ENCODE measurements at places on chromosomes 16 and 17.

GRCh38 chr16:10694830-10695229, at the start of gene TEKT5:
Gene TEKT5, minus strand, starts transcription at chr16:10694930. Its CDS starts 57 bp downstream, at chr16:10694873.
- DNase-seq: no peak

- no peak for DNase-seq
Observed at GRCh38 chr17:45093444-45094110, 32.5 kb downstream of the NMT1 start.

- DNase-seq: no peak
Observed at GRCh38 chr17:65095465-65095864, 38.9 kb upstream of the GNA13 start.

- DNase-seq: no peak
Observed at GRCh38 chr17:37234106-37234505, 141.7 kb upstream of the C17orf78 start.

GRCh38 chr17:8176998-8177731, 985 bp upstream of the TMEM107 start:
- no peak for DNase-seq

DNA sequence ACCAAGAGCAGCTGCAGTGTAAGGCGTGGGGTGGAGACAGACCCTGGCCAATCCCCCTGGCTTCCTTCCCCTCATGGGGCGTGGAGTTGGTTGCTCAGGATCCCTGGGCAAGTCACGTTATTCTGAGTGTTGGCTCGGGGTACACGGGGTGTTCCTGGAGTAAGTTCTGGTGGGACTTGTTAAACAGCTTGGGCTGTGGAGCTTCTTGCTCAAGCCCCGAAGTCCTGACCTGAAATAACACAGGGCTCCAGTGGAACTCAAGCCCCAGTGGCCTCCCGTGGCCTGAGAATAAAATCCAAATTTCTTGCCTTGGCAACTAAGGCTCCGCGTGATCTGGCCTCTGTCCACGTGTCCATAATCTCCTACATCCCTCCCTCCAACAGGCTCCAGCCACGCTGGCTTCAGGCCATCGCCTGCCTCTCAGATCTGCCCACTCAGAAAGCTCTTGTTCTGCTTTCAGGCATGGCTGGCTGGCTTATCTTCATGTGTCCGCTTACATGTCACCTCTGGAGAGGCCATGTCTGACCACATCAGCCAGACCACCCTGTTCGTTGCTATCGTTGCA, 49.3 kb upstream of the BCO1 start:
- DNase-seq: no peak
